ENCODE measurements at places on chromosomes 3 and 15. TPM values are rescaled to one million over a fixed set of nuclear protein-coding genes. Genes with fewer than 3 reads are reported as not detected.

The ACTR8 gene
- 24.3 TPM for total RNA-seq

The SERPINI2 gene
- total RNA-seq: 2.2 TPM

The PYGO1 gene
- 4.3 TPM for total RNA-seq

The SCN11A gene
- total RNA-seq: 0.07 TPM

The MRAS gene
- total RNA-seq: 288 TPM

The SLCO3A1 gene
- total RNA-seq: 27.3 TPM

DNA sequence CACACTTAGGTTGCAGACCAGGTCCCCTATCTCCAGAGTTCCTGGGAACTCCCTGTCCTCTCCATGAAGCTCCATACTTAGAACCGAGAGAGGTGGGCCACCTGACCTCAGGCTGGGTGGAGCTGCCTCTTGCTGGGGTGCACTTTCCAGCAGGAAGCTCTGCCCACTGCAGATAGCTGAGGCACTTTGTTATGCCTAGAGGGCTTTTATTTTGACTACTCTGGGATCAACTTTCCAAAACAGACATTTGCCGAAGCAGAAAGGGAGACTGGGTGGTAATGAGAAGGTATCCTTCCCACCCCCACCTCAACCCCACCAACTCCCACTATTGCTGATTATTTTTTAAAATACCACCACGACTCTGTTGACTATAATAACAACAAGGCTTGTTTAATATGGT is 54.7 kb downstream of the CLDN11 start:
- H3K4me1 ChIP-seq: no peaks in the 10 kb centered on the region
- no peak for DNase-seq
- H3K4me3 ChIP-seq: no peak overlapping the region
- H3K27ac ChIP-seq: no peak overlapping the region
- H3K36me3 ChIP-seq: no peaks in the 10 kb centered on the region

GRCh38 chr3:131360191-131360755 is 21.3 kb upstream of the NUDT16 start:
- H3K4me1 ChIP-seq: peaks cover 13% of the 10 kb centered on the region
- peak overlapping the region; percentile 79 for H3K27ac ChIP-seq
- no peaks in the 10 kb centered on the region for H3K27me3 ChIP-seq

- no peak overlapping the region for H3K4me3 ChIP-seq
- DNase-seq: no peak
- no peaks in the 10 kb centered on the region for H3K36me3 ChIP-seq
- H3K27me3 ChIP-seq: no peaks in the 10 kb centered on the region
Observed at GRCh38 chr3:197417441-197417840, 119.0 kb upstream of the DLG1 start.

DNA sequence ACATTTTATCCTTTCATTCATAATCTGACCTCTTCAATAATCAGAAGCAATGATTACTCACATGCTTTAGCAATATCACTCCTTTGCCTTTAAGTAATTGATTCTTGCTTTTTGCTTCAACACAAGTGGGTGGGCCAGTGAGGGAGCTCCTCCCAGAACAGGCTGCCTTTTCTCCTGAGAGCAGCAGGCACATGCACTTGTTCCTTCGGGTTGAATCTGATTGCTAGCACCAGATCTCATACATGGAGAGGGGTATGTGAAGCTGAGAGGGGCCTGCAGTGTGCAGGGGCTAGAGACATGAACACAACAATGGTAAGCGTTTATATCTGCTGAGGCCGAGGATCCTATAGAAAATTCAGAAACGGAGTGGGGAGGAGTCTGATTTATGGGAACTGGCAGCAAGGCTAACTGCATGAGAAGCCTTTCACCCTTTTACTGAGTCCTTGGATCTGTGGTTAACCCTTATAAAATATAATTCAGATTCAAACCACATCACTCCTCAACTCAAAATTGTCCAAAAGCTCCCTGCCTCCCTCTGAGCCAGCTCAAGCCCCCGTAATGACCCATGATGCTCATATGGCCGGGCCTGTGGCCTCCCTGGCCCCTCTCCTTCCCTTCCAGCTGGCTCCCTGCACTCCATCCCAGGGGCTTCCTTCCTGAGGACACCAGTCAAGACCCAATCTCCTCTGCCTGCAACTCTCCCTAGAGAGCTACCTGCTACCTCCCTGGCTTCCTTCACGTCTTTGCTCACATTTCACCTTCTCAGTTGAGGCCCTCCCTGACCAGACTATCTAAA is 32.4 kb downstream of the ZNF445 start:
- H3K4me3 ChIP-seq: no peak overlapping the region
- no peak for DNase-seq
- no peaks in the 10 kb centered on the region for H3K27me3 ChIP-seq
- no peak overlapping the region for H3K27ac ChIP-seq

DNA sequence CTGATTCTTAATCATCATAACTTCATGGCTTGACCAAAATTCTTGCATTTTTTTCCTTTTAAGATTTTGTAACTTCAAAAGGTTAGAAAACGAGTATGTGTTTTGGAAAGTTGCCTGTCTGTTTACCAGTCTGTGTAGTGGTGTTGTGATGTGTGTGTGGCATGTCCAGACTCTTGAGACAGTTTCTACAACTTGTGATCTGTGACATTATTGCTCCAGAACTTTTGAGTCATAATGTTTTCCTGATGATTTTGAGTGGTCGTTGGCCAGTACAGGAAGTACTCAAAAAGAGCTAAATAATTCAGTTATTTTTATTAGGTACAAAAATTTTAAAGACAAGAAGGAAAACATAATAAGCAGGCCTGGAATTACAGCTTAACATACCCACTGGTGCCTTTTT is 229.0 kb upstream of the C2CD4B start:
- no peak overlapping the region for H3K27ac ChIP-seq
- no peak for DNase-seq
- no peaks in the 10 kb centered on the region for H3K36me3 ChIP-seq

DNA sequence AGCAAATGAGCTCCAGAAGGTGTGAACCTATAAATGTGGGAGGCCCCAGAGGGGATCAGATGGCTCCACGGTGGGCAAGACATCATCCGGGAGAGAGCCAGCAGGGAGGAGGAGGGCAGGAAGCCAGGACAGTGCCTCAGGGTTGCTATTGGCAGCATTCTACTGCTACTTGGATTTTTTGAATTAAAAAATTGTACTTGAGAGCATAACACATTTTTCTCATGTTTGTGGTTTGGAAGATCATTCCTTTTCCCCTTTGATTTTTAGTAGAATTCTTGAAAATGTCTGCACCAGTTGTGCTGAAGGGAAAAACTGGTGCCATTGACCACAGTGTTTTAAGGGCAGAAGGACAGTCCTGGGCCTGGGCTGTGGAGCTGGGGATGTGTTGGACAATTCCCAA is 59.2 kb downstream of the LYZL4 start:
- no peak overlapping the region for H3K4me3 ChIP-seq

- no peaks in the 10 kb centered on the region for H3K27me3 ChIP-seq
- H3K36me3 ChIP-seq: no peaks in the 10 kb centered on the region
- H3K4me3 ChIP-seq: no peak overlapping the region
- H3K27ac ChIP-seq: no peak overlapping the region
- no peak for DNase-seq
Observed at GRCh38 chr3:48285675-48286074, 44.8 kb downstream of the ZNF589 start.

DNA sequence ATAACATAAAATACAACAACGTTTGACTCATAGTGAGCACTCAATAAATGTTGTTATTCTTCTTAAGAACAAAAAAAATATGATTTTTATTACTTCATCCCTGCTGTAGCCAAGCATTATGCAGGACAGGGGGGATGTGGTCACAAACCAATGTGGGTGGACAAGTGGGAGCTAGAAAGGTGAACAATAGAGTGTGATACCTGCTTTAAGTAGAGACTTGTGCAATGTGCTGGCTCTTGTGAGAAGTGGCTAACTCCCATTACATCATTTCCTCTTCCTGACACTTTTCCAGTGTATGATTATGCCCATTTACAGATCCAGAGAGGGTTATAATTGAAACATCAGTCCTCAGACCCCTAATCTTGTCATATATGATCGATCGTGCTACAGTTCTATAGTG is 193.6 kb downstream of the UBE2E2 start:
- no peak overlapping the region for H3K27ac ChIP-seq
- H3K4me3 ChIP-seq: no peak overlapping the region
- H3K4me1 ChIP-seq: no peaks in the 10 kb centered on the region
- no peaks in the 10 kb centered on the region for H3K36me3 ChIP-seq
- no peak for DNase-seq
- no peaks in the 10 kb centered on the region for H3K27me3 ChIP-seq

- H3K27ac ChIP-seq: peak overlapping the region; percentile 95
- H3K36me3 ChIP-seq: no peaks in the 10 kb centered on the region
- H3K4me1 ChIP-seq: peaks cover 70% of the 10 kb centered on the region
- no peaks in the 10 kb centered on the region for H3K27me3 ChIP-seq
- H3K4me3 ChIP-seq: no peak overlapping the region
Observed at GRCh38 chr3:129625072-129625874, 18.8 kb upstream of the PLXND1 start.

DNA sequence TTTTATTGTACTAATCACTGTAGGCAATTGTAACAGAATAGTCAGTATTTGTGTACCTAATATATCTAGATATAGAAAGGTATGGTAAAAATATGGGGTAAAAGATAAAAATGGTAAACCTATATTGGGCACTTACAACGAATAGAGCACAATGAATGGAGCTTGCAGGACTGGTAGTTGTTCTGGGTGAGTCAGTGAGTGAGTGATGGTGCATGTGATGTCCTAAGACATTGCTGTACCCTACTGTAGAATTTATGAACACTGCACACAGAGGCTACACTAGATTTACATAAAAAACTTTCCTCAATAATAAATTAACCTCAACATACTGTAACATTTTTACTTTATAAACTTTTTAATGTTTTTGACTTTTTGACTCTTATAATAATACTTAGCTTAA is 274.3 kb upstream of the PPP2R3A start:
- no peak overlapping the region for H3K4me3 ChIP-seq
- no peak overlapping the region for H3K27ac ChIP-seq
- H3K36me3 ChIP-seq: no peaks in the 10 kb centered on the region
- DNase-seq: no peak
- H3K27me3 ChIP-seq: no peaks in the 10 kb centered on the region

DNA sequence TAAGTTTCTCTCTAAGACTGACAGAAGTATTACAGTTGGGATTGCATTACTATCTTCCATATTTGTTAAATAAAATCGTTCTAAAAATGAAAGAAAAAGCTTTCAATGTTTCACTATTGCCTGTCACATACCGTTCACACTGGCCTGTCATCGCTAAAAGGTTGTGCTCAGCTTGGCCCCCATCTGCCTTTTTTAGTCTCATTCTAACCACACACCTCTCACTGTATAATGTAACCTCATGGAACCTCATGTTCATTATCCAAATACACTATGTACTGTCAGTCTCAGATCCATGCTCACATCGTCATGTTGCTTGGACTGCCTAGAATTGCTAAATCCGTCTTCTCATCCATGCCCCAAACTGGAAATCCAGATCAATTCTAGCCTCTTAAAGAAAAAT is 637.8 kb upstream of the ROBO1 start:
- no peak for DNase-seq
- H3K4me3 ChIP-seq: no peak overlapping the region
- H3K27me3 ChIP-seq: no peaks in the 10 kb centered on the region
- no peak overlapping the region for H3K27ac ChIP-seq
- no peaks in the 10 kb centered on the region for H3K4me1 ChIP-seq

DNA sequence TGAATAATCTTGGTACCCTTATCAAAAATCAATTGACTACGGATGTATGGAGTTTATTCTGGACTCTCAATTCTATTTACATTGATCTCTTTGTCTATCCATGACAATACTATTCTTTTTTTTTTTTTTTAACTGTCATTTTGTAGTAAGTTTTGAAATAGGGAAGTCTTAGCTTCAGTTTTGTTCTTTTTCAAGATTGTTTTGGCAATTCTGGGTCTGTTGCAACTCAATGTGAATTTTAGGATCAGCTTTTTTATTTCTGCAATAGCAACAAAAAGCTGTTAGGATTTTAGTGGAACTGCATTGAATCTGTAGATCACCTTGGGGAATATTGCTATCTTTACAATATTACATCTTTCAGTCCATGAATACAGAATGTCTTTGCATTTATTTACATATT is 21.4 kb downstream of the BTLA start:
- no peak for DNase-seq
- no peaks in the 10 kb centered on the region for H3K27me3 ChIP-seq
- no peak overlapping the region for H3K4me3 ChIP-seq
- no peaks in the 10 kb centered on the region for H3K36me3 ChIP-seq
- H3K4me1 ChIP-seq: no peaks in the 10 kb centered on the region

DNA sequence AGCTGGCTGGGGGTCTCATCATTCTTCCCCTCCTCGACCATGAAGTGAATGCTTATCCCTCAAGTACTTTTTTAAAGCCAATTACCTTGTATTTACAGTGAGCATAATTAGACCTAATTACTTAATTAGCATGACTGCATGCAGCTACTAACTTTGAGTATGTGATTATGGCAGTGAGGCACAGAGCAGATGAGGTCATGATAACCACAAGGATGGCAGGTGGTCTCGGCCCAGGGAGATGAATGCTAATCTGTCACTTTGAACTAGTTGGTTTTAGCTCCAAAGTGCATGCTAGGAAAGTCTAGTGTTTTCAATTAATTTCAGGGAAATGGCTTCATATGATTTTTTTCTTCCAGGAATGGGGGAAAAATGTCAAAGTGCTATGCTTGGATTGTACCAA is 233.8 kb downstream of the NTRK3 start:
- no peak overlapping the region for H3K27ac ChIP-seq
- no peaks in the 10 kb centered on the region for H3K36me3 ChIP-seq
- DNase-seq: no peak
- H3K27me3 ChIP-seq: no peaks in the 10 kb centered on the region
- no peak overlapping the region for H3K4me3 ChIP-seq

DNA sequence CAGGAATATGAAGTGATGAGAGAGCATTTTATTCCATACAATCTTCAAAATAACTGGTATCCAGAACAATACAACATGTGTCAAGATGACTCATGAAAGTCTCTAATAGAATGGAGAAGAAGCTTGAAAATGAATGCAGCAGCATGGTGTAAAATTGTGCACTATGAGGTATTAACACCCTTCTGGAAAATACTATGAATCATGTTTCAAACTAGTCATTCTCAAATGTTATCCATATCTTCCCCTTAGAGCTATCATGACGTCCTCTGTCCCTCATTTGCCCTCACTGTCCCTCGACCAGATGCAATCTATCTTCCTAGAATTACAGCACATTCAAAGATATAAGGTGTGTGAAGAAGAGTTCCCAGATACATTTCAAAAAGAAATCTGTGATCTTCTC is 198.2 kb downstream of the NECTIN3 start:
- H3K4me3 ChIP-seq: no peak overlapping the region
- H3K36me3 ChIP-seq: no peaks in the 10 kb centered on the region
- H3K27ac ChIP-seq: no peak overlapping the region

GRCh38 chr3:87621667-87622066 is 345.3 kb upstream of the POU1F1 start:
- H3K27me3 ChIP-seq: no peaks in the 10 kb centered on the region
- H3K27ac ChIP-seq: no peak overlapping the region
- DNase-seq: no peak

- peak overlapping the region; percentile 12 for H3K27ac ChIP-seq
- H3K36me3 ChIP-seq: peaks cover 82% of the 10 kb centered on the region
- H3K4me3 ChIP-seq: no peak overlapping the region
- no peaks in the 10 kb centered on the region for H3K4me1 ChIP-seq
- H3K27me3 ChIP-seq: no peaks in the 10 kb centered on the region
Observed at GRCh38 chr3:124995460-124995994, 60.3 kb downstream of the HEG1 start.

- H3K36me3 ChIP-seq: no peaks in the 10 kb centered on the region
- H3K27me3 ChIP-seq: no peaks in the 10 kb centered on the region
- no peak overlapping the region for H3K4me3 ChIP-seq
- no peaks in the 10 kb centered on the region for H3K4me1 ChIP-seq
- no peak for DNase-seq
Observed at GRCh38 chr15:39668457-39668856, 87.6 kb downstream of the THBS1 start.

- H3K27me3 ChIP-seq: peaks cover 32% of the 10 kb centered on the region
- H3K27ac ChIP-seq: no peak overlapping the region
- no peak overlapping the region for H3K4me3 ChIP-seq
- no peaks in the 10 kb centered on the region for H3K36me3 ChIP-seq
- DNase-seq: no peak
Observed at GRCh38 chr3:147372525-147373027, 33.8 kb downstream of the ZIC4 start.
